ENCODE measurements at places on chromosomes 3 and 15. TPM values are rescaled to one million over a fixed set of nuclear protein-coding genes. Genes with fewer than 3 reads are reported as not detected.

The EFCAB12 gene
- total RNA-seq, result 4.8 TPM

The CCR9 gene
- total RNA-seq, result not detected

The ILDR1 gene
- not detected for total RNA-seq

The THSD4 gene
- 2.6 TPM for total RNA-seq

The GOLGA8S gene
- not detected for total RNA-seq

The ALCAM gene
- 13.6 TPM for total RNA-seq

The SLC28A2 gene
- not detected for total RNA-seq
